ENCODE measurements at places on chromosomes 16 and 17. TPM values are rescaled to one million over a fixed set of nuclear protein-coding genes. Genes with fewer than 3 reads are reported as not detected.
A peak's percentile ranks its signal among the peaks of the same experiment; 100 is the strongest.

GRCh38 chr17:14604591-14605266 is 303.8 kb downstream of the HS3ST3B1 start:
- no peak for DNase-seq

- no peak for DNase-seq
Observed at GRCh38 chr16:22843856-22844255, 29.9 kb downstream of the HS3ST2 start.

- no peak for DNase-seq
Observed at GRCh38 chr17:48373130-48373830, 56.7 kb downstream of the SKAP1 start.

DNA sequence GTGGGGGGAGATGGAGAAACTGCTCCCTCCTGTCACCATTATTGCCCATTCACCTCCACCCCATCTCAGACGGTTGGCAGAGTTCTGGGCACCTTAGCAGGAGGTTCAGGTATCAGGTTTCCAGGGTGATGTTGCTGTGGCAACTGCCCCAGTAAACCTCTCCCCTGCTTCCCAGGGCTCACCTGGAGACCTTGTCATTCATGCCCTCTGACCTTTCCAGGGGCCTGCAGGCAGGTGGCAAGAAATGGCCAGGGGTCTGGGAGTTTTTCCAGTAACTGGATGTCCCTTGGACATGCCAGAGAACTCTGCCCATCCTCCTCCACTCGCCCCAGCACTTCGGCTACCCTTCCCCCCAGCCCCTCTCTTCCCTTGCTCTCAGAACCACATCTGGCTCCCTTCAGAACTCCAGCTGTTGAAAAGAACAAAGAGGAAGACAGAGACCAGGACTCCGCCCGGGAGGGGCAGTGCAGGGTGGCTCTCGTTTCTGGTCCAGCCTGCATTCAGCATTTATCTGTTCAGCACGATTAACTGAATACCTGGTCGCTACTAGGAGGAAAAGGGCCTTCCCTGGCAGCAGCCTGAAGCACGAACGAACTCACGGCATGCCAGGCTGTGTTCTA is 8.5 kb downstream of the MLLT6 start:
- no peak for DNase-seq

SOCS1 gene
- total RNA-seq: 0.89 TPM

DNA sequence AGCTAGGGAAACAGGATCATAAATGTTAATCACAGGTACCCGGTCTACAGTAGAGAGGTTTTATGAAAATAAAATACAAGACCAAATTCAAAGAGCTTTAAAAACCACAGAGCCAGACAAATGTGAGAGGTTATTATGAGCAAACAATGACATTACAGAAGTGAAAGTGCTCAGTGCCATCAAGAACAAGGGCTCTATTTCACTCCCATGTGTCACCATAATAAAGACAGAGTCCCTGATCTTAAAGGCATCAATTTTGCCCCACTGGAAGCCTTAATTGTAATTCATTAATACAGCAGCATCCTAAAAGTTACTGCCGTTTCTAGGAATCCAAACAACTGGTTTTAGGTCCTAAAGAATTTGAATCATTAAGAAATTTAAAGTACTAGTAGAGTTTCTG is 43.7 kb upstream of the CDRT4 start:
- DNase-seq: no peak

GRCh38 chr16:50445621-50446555 is 77.1 kb upstream of the BRD7 start:
- no peak for DNase-seq

DNA sequence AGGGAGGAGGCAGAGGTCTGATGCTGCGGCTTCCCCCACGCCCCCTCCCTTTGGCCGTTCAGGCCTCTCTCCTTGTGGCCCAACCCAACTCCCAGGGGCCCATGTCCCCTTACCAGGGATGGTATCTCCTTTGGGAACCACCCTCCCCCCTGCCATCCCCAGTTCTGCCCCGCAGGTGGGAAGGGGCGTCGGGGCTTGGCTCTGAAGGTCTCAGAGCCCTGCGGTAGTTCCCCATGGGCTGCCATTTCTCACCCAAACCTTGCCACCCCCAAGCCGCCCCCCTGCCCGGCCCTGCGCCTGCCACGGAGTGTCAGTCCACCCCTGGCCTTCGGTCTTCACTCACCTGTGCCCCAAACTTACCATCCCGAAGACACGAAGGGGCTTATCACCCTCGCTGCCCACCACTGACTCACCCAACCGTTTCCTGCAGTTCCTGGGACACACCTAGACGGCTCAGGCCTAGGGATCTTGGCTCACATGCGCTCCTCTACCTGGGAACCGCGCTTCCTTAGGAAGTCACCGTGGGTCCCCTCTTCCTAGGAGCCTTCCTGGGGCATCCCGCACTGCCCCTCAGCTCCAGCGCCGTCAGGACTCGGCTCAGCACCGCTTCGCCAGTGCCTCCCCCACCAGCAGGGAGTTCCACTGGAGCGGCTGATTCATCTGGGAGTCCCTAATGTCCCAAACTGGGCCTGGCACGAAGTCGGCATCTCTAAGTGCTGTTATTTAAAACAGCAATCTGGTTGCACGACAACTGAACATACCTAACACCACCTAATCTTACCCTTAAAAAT is 1.1 kb upstream of the DOC2A start:
- no peak for DNase-seq

IL17C gene
- not detected for total RNA-seq

- DNase-seq: no peak
Observed at GRCh38 chr17:68461122-68461539, 3.8 kb upstream of the WIPI1 start.

- DNase-seq: no peak
Observed at GRCh38 chr17:17109907-17110306, 67.7 kb downstream of the MPRIP start.

DNA sequence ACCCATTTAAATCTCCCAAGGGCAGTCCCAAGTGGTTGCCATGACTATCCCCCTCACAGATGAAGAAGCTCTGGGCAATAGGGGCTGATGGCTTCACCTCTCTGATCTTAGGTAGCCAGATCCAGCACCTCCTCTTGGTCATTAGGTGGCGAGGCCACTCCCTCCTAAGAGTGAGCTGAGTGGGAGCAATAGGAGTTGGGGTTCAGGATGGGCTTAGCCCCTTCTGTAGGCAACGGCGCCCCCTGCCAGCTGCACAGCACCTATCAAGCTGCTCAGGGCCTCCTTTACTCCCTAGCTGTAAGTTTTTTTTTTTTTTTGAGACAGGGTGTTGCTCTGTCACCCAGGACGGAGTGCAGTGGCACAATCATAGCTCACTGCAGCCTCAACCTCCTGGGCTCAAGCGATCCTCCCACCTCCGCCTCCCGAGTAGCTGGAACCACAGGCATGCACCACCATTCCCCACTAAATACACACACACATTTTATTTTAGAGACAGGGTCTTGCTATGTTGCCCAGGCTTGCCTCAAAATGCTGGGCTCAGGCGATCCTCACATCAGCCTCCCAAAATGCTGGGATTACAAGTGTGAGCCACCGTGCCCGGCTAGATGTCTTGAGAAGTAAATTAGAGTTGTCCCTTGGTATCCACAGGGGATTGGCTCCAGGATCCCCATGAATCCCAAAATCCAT is 3.5 kb upstream of the RRAD start:
- DNase-seq: no peak

SLC6A2 gene
- total RNA-seq: not detected

- DNase-seq: no peak
Observed at GRCh38 chr17:29019475-29020181, 13.8 kb upstream of the SEZ6 start.

DNA sequence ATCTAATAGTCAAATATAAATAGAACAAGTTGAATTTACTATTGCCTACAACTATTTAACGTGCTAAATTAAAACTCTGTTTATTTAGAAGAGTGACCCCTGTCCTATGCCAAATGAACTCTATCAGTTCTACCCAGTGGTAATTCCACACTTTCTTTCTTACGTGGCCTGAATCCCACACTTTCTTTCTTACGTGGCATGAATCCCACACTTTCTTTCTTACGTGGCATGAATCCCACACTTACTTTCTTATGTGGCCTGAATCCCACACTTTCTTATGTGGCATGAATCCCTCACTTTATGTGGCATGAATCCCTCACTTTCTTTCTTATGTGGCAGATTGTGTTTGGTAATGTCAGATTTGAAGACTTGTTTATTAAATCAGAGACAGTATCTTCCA is 6.2 kb downstream of the FOXK2 start:
- DNase-seq: no peak

- peak; percentile 91 for DNase-seq
Observed at GRCh38 chr16:72848759-72849664, 198.9 kb downstream of the ZFHX3 start.

DNA sequence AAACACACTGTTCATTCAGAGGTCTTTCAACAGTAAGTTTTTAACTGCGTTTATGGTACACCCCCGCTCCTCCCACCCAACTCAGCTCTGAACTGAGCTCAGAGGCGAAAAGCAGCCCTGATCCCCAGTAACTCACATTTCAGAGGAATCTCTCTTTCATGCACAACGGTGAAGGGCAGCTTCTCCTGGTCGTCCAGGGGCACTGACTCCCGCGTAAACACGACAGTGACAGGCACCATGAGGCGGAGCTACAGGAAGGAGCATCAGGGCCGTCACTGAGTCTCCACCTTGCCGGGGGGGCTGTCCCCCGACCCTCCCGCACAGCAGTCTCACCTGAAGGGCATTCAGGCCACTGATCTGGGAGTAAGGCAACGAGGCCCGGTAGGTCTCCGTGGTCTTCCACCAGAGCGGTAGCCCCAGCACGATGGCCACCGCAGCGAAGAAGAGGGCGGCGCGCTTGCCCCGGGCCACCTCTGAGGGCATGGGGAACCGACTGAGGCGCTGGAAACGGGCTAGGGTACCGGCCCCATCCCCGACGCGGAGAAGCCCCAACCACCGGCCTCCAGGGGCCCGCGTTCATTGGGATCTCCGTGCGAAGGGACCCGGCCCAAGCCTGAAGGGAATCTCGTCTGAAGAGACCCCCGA is 486 bp downstream of the PIGS start:
- DNase-seq: peak; percentile 19

- DNase-seq: no peak
Observed at GRCh38 chr17:78716292-78716691, 65.8 kb downstream of the CYTH1 start.

- DNase-seq: no peak
Observed at GRCh38 chr16:19878757-19879156, 5.9 kb downstream of the GPRC5B start.

GRCh38 chr17:30229012-30229411 is 6.5 kb downstream of the SLC6A4 start:
- DNase-seq: no peak

C16orf54 gene
- total RNA-seq: 0.42 TPM

Measured in heart right ventricle (tissue), 16 donors.